ENCODE measurements at places on chromosomes 2 and 18.

DNA sequence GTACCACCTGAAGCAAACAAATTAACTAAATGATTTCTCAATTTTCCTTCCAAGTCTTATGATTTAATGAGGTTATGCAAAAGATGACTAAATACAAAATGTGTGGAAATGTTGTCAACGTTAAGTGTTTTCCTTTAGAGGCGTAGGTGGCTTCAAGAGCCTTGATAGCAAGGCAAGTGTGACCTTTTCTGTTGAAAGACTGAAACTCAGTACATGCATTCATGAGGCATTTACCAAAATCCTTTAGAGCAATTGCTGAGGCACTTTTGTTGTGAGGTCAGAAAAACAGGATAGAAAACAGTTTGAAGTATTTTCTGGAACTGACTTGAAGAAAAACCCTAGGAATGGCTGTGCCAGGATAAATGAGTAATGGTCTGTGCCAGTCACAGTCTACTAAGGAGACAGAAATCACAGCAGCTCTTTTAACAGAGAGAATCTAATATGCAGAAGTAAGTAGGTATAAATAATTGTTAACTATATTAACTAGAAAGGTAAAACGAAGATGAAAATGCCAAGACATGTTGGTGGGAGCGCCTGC, 326.5 kb upstream of the CDH20 start:
- no peak for DNase-seq

DNA sequence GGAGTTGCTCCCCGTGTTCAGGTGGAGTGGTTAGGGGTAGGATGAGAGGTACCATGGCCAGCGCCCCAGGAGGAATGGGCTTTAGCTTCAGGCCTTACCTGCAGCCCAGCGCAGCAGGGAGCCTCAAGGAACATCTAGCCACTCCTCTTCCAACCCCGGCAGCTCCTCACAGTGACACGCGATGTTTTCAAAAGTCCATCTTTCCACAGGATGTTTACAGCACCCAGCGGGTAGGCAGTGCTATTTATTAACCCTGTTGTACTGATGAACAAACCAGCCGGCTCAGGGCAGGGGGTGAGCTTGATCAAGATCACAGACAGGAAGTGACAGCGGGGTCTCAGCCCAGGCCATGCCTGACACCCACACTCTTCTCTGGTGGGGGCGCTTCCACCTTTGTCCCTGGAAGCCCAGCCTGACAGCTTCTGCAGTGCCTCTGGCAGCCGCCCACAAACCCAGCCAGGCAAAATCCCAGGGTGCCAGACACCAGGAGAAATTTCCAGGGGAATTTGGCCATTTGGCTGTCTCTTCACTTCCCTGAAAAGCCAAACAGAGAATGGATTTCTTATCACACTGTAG, 18.4 kb upstream of the PRLH start:
- DNase-seq = no peak

DNA sequence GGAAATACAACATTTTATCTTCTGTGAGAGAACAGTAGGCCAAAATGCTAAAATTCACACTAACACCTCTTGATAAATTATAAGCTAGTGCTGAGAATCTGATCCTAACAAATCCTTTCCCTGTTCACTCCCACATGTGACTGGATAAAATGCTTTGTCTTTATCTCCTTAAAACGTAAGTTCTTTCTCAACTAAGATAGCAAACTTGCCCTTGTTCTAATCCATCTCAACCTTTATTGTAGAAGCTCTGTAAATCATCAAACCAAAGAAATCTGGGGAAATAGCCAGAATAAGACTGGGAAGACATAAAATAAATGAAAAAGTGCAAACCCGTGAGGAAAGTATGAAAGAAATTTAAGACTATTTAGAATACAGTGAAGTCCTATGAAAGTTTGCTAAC, 1058.4 kb upstream of the ACVR2A start:
- DNase-seq = no peak

DNA sequence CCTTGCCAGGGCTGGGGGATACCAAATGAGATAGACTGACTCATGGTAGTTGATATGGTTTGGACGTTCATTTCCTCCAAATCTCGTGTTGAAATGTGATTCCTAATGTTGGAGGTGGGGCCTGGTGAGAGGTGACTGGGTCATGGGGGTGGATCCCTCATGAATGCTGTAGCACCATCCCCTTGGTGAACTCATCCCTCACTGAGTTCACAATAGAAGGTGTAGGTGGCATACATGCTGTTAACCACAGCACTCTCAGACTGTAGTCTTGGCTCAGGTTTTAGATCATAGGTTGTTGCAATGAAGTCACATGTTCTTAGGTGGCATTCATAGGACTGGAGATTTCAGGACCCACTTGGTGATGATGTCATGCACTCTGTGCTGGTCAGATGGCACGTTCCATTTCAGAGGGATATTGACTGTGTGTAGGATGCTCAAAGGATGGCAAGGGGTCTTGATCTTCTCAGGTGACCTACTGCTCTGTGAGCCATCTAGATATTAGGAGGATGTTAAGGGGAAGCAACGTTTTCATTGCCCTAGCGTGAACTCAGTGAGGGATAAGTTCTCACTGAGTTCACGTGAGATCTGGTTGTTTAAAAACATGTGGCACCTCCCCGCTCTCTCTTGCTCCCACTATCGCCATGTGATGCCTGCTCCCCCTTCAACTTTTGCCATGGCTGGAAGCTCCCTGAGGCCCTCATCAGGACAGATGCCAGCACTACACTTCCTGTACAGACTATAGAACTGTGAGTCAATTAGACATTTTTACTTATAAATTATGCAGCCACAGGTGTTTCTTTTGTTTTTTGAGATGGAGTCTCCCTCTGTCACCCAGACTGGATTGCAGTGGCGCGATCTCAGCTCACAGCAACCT, 73.8 kb upstream of the ACAA2 start:
- DNase-seq = no peak

DNA sequence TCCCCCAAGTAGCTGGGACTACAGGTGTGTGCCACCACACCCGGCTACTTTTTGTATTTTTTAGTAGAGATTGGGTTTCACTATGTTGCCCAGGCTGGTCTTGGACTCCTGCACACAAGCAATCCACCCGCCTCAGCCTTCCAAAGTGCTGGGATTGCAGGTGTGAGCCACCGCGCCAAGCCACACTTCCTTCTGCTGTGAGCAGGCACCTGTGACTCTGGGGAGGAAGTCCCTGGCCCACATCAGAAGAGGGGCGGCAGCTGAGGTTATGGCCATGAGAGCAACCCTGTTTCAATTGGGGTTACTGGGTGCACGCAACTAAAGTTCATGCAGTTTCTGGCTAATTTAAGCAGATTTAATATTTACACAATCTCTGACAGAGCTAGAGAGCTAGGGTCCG, 91.0 kb downstream of the PLB1 start:
- DNase-seq = peak; percentile 87

Data from activated CD8-positive, alpha-beta T cell treated with anti-CD3 and anti-CD28 coated beads, Interleukin-2, amount 10 ng/mL, durations not matched to agents 7 days and 5 days (primary cell).